Fibroblast of the conjunctiva (primary cell): ENCODE measurements at places on chromosomes 3 and 15.

GRCh38 chr3:13240928-13241618 lies 167.8 kb upstream of the IQSEC1 start:
- DNase-seq = no peak

DNA sequence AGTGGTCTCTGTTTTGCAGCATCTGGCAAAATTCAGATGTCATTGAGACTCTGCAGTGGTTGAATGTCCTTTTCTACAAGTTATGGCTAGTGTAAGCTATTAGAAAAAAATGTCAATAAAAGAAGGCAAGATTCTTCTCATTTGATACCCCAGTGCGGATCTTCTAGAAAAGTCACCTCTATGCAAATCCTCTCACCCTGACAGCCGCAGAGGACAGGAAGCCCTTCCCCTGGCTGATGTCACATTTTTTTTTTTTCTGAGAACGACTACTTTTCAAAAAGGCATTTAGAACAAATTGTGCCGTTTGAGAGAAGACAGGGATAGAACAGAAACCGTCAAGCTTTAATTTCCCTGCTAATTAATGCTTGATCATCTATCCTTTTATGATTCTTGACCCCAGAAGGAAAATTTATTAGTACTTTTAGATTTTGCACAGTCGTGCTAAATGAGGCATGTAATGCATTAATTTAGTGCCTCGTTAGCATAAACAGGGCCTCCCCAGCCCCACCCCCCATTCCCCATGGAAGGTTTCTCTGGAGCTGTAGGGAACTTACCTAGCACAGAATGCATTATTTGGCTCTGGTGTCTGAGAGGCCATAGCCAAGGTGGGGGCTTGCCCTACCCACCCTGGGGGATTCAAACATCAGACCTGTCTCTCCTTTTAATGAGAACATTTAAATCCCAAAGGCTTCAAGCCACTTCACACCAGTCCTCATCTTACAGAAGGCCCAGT lies 183.8 kb downstream of the OPA1 start:
- DNase-seq = no peak

DNA sequence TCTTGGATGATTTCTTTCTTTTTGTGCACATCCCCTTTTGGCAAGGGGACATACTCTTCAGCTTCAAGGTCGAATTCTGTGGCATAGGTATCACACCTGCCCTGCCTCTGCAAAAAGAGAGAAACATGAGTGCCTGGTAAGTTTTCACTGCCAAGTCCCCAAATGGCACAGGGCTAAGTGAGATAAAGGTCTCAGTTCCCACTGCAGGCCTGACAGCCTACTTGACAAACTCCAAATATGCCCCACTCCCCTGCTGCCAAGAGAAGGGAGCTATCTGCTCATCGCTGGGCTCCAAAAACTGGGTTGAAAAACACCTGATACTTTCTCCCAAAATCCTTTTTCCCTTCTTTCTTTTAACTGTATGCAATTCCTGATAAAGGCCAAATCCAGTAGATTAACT lies 23.0 kb downstream of the RUVBL1 start:
- DNase-seq = no peak

DNA sequence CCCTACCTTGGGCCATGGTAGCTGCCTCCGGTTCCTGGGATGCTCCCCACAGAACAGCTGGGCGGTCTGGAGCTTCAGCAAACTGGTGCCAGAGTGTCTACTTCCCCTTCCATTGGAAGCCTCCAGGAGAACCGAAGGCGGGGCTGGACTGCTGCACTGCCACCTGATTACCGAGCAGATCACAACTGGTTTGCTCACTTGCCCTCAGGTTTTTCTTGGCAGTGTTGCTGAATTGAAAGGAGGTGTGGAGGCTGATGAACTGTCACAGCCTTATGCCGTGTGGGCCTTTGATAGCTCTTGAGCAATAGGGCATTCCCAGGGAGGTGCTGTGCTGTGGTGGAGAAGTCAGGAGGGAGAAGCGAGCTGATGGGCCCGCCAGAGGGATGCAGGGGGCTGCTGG lies at the start of gene TGM5:
Gene TGM5, minus strand, starts transcription at position 95 of the 400 bp plus-strand sequence. Its CDS starts 79 bp downstream, at position 16.
- no peak for DNase-seq

- DNase-seq = no peak
These were observed 25.0 kb downstream of the KCNMB2 start for GRCh38 chr3:178561239-178561638.

- DNase-seq = no peak
These were observed 24.5 kb downstream of the CXCR6 start for GRCh38 chr3:45967724-45968123.

DNA sequence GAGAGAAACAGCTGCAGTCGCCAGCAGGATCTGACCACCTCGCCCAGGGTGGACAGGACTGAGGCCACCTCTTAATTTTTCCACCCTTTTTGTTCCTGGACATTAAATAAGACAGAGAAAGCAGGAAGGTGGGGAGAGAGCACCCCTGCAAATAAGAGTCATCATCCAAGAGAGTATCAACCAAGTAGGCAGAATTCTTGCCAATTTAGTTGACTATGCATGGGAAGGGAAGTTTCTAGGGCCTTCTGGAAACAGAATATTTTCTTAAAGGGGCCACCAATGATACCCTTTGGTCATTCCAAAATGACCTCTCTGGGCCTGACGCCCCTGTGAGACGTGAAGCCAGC lies 136.2 kb downstream of the TJP1 start:
- no peak for DNase-seq

GRCh38 chr3:152291649-152292066 lies 22.9 kb downstream of the MBNL1 start:
- no peak for DNase-seq

GRCh38 chr3:188299068-188299467 lies 145.1 kb downstream of the LPP start:
- DNase-seq = no peak

DNA sequence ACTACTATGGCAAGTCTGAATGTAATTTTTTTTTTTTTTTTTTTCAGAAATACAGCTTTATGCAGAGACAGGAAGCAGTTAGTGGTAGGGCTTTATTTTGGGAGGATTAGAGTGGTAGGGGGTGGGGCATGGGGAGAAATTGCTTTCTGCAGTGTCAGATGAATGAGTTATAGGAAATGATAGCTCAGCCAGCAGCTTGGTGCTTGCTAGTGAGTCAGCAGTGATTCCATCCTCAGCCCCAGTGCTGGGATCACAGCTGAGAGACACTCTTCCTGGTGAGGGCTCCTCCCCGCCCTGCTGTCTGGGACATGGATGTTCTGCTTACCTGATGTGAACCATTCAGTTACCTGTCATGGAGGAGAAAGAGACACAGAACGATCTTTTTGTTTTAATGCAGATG lies 39.6 kb downstream of the SEMA6D start:
- peak; percentile 65 for DNase-seq

DNA sequence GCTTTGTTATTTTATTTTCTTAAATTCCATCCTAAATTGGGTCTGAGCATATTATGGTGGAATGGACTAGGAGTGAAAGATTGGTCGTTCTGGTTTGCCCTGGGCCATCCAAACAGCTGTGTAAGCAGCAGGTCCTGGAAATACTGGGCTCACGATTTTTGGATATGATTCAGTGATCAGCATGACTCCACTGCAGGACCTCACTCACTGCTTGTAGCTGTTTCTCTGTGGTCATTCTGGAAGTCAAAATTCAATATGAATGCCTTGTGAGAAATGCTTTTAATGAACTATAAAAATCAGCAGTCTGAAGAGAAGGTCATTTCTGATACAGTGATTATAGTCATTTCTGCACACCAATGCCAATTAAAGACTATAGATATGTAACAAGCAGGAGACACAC lies 185.0 kb downstream of the RBMS3 start:
- DNase-seq = peak; percentile 38

- DNase-seq = no peak
These were observed 245.3 kb downstream of the FEZF2 start for GRCh38 chr3:62128051-62128450.

- DNase-seq = no peak
These were observed 33.1 kb downstream of the CDC25A start for GRCh38 chr3:48155122-48155521.

DNA sequence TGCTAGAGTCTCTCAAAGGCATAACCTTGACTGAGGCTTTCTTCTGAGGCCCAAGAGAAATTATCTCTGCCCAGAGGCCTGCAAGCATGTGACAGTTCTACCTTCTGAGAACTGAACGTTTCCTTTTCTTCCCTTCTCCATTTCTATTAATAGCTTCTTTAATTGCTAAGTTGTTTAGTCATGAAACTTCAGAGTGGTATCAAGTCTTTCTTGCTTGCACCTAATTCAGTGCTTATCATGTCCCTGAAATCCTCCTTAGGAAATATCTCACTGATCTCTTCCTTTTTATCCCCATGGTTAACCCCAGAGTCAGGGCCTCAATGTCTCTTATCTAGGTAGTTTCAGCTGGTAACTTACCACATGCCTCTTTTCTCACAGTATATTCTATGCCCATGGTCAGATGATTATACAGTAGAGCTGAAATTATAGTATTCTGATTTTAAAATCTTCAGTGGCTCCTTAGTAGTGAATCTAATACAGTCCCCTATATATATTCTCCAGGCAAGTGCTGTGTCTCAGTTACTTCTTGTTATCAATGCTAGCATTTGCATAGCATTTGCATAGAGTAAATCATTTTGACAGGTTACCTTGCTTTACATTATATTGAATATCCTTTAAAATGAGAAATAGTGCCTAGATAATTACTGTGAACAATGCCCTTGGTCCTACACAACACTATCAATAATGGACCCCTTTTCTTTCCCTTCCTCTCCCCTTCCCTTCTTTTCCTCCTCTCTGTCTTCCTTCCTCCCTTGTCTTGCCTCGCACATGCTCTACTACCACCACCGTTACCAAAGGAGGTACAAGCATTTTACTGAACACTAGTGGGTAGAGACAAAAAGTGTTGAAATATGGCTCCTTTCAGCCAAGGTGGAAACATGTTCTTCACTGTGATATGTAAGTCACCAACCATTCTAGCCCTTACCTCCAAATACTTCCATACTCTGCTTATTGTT lies 33.0 kb downstream of the KBTBD8 start:
- DNase-seq = no peak

GRCh38 chr15:52328680-52329079 lies 33.1 kb upstream of the MYO5C start:
- no peak for DNase-seq

DNA sequence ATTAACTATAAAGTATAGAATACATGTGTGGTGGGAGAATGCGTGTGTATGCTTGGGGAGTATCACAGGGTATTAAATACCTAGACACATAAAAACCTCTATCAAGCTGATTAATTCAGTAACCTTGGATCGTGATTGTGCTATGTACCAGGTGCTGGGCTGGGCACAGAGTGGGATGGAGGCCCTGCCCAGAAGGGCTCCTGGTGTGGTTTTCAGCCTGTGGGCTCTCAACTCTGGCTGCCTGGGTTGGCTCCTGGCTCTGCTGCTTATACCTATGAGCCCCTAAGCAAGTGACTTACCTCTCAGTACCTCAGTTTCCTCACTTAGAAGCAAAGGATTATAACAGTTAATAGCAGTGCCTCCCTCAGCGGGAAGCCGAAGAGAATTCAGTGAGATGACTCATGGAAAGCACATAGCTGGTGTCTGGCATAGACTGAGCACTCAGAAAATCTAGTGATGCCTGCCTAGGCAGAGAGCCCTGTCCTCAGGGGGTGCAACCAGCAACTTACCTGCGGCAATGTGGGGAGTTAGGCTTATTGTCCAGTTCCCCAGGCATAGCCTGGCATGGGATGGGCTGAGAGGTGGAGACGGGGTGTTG lies 90.6 kb upstream of the MYZAP start:
- DNase-seq = no peak

DNA sequence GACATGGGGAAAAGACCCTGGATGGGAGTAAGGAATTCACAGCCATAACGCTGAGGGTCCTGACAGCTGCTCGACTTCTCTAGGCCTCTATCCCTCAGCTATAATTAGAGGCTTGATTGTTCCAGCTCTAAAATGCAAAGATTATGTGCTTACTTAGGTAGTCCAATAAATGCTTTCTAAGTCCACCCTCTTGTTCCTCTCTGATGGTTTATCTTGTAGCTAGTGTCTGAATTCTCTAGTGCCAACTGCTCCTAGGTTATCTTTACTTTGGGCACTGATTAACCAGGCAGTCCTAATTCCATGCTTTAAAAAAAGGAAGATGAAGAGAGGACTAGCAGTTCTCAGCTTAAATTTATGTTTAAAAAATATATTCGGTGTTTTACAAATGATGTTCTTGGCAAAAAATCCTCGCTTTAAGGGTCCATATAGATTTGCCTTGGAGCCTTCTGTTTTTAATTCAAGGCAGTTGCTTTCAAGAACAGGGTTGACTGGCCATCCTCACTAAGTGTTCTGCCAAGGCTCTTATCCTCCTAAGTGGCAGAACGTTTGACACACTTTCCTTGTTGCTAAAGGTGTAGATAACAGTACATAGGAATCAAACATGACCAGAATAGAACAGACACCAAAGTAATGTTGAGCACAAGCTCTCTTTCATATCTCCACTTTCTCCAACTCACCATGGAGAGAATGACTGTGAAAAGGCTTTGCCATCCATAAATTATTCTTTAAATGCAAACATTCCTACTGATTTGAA lies 60.6 kb downstream of the THRB start:
- DNase-seq = no peak

GRCh38 chr15:26049900-26050657 lies 187.0 kb upstream of the ATP10A start:
- DNase-seq = no peak
